ENCODE measurements at places on chromosomes 2 and 18.

- DNase-seq, result no peak
Measured at GRCh38 chr2:1231466-1232063, 181.7 kb upstream of the TPO start.

DNA sequence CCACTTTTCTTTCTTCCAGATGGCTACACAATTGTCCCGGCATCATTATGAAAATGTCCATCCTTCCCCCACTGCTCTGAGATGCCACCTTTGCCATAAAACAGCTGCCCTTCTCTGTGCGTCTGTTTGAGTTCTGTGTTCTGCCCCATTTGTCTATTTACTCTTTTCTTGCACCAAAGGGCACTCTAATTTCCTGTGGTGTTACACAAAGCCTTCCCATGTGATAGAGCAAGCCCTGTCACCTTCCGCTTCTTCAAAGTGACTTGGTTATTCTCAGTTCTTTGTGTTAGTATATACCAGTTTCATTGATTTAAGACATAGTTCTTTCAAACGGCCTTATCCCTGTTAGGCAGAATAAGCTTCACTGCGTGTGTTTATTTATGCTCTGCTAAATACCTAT lies 84.1 kb downstream of the FBXO15 start:
- no peak for DNase-seq

DNA sequence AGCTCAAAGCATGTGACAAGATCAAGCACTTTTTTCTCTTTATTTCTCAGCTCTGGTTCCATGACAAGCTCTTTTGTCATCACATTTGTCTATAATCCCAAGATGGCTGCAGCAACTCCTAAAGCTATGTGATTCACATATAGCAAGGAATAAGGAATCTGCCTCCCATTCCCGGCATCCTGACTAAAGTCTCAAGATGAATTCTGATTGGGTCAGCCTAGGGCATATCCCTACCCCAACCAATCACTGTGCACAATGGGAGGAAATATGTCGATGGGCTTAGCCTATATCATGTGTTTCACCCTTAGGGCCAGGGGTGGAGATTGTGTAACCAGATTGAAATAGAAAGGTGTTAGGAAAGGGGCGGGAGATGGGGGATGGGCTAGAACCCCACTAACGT lies 23.1 kb upstream of the COLEC12 start:
- no peak for DNase-seq

GRCh38 chr2:33241072-33241471 lies 235.4 kb upstream of the RASGRP3 start:
- no peak for DNase-seq

DNA sequence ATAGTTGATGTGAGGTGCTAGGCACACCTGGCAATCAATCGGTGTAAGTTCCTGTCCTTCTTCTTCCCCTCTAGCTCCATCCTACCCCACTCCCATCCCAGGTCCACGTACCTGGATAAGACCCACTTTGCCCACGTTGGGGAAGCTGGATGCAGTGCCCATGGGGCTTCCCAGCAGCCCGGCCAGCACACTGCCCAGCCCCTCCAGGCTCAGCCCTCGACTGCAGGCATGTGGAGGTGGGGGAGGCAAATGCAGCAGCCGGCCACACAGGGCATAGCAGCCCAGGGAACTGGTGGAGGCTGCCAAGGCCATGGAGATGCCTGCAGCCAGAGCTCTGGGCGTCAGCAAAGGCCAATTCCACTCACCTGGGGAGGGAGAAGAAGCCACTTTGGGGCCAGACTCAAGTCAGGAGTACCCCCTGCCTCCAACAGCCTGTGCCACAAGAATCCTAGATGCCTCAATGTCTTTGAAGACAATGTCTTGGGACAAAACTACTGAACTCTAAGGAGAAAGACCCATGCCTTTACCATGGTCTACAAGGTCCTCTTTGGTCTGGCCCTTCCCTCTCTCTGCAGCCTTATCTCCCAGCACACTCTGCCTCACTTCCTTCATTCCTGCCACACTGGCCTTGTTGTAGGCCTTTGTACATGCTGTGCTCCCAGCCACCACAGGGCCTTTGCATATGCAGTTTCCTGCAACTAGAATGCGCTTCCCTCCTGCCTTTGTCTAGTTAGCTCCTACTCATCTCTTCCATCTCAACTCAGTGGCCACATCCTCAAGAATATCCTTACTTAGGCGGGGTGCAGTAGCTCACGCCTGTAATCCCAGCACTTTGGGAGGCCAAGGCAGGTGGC lies 4.5 kb downstream of the SLC23A3 start:
- DNase-seq, result no peak

DNA sequence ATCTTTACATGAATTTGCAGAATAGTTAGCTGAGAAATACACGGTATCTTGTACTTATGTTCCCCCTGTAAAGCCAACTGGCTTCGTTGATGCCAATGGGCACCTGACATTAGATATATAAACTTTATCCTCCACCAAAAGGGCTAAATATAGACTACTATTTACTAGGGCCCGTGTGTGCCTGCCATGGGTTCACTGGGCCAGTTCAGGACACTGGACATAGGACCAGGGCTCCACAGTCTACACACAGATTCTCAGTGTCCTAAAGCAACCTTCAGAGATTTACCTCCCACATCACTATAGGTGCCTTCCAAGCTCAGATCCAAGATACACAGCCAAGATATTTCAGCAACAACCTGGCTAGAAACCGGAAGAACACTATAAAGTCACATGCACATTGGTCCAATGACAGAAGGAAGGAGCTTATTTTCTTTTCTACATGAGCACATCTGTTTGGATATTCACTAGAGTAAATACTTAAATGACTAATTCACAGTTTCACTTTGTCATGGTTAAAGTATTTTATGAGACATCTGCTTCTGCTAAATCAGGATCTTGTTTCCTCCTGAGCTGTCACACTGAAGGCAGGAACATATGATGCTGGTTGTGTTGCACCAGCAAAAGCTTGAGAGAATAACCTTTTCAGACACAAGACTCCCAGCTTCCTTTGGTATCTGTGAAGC lies 95.1 kb downstream of the MYO5B start:
- DNase-seq, result no peak

GRCh38 chr2:100321179-100321865 lies 979 bp downstream of the LONRF2 start:
- peak; percentile 2 for DNase-seq

DNA sequence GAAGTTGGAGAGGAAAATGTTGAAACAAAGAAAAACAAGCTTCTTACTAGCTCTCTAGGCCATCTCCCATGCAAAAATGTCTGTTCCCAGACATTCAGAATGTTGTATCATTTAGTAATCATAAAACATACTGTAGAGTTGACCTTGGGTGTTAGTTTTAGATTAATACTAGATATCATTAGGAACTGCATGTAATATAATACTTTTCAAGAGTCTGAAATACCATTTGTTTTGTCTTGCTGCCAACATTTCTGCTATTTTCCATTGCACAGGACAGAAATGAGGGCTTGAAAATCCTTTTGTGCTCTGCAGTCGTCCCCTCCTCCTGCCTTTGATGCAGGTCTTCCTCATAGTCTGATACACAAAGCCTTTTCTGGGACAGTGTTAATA lies 89.5 kb upstream of the RBMS1 start:
- DNase-seq, result no peak

- no peak for DNase-seq
Measured at GRCh38 chr2:195482010-195482409, 175.0 kb upstream of the SLC39A10 start.

GRCh38 chr2:186256540-186256939 lies 229.5 kb upstream of the ZC3H15 start:
- DNase-seq, result no peak

DNA sequence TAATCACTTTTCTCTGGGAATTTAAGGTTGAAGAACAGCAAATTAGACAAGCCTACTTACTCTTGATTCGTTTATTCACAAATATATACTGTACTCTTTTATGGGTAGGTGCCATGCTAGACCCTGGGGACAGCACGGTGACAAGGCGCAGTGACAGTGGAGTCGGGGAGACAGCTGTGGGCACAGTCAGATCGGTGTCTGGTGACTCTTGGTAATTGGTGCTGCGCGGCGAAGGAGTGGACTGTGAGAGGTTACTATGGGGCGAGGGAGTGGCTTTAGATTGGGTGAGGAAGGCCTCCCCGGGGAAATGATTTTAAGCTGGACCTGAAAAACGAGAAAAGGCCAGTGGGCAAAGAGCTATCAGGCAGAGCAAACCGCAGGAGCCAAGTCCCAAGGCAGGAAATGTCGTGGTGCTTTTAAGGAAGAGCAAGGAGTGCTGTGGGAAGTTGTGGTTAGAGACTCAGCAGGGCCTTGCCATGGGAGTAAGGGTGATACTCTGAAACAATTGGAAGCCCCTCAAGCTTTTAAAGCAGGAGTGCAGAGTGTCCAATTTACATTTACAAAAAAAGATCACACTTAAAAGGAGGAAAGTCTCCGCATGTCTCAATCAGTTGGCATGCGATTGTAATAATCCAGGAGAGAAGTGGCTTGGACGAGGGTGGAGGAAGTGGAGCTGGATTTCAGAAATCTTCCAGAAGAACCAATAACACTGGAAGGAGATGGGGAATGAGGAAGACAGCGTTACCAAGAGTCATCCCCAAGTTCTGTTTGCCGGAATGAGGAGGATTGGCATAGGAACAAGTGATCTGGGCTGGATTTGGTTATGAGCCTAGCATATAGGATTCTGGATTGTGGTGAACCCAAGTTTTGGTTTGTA lies 36.1 kb upstream of the TXNDC2 start:
- no peak for DNase-seq

Data from activated CD4-positive, alpha-beta T cell treated with anti-CD3 and anti-CD28 coated beads for 24 hours (primary cell).